Panc1 (cell line): ENCODE measurements at places on chromosomes 7 and 10.

- DNase-seq = no peak
Measured at GRCh38 chr7:91880016-91880412, 488 bp downstream of the MTERF1 start.

DNA sequence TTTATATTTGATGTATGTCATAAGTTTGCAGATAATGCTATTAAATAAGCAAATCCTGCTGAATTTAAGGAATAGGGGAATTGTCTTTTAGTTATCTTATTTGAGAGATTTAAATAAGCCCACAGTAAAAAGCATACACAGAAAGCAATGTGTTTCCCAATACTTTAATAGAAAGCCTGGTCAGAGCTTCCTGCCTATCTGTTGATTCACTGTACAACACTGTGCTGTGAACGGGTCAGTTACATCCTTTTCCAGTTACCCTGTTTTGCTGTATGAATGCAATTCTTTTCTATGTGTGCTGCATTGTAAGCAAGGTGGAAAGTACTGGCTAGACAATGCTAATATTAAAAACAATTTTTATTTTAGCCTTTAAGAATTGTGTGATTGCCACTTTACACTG, 81.2 kb downstream of the ANKRD7 start:
- DNase-seq = no peak

- DNase-seq = no peak
Measured at GRCh38 chr10:125620401-125620800, 62.6 kb downstream of the TEX36 start.

DNA sequence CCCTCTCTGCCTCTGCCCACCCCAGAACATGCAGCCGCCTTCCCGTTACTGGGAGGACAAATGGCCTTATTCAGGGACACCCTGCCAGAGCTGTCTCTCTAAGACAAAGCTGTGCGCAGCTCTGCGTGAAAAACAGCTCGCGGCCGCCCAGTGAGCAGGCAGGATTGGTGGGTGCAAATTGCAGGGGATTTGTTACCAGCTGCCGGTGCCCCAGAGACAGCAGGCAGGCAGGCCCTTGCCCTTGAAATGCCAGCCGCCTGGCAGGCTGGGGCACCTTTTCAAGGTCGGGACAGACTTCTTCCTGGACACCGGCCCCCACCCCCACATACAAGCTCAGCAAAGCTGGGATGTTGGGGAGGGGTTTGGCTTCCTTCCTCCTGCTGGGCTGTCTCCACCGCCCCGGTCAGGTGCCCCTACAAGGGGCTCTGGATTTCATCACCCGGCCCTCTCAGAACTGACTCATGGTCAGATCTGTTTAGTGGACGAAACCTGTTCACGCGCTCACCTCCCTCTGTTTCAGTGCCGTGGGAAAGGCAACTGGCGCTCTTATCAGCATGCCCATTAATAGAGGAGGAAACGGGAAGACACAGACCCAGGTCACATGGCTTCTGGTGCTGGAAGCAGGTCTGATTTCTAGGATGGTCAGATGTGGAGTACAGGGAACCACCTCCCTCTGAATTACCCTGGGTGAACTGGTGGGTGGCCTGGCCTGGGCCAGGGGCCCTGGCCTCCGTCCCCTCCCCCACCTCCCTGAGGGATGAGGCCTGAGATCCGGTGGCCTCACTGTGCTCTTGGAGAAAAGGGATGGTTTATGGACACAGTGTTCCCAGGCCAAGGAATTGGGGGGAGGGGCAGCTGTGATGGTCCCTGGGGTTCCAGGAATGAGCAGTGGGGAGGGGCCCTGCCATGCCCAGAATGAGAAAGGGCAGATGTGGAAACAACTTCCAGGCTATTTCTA, 123.9 kb upstream of the PPIF start:
- DNase-seq = no peak

DNA sequence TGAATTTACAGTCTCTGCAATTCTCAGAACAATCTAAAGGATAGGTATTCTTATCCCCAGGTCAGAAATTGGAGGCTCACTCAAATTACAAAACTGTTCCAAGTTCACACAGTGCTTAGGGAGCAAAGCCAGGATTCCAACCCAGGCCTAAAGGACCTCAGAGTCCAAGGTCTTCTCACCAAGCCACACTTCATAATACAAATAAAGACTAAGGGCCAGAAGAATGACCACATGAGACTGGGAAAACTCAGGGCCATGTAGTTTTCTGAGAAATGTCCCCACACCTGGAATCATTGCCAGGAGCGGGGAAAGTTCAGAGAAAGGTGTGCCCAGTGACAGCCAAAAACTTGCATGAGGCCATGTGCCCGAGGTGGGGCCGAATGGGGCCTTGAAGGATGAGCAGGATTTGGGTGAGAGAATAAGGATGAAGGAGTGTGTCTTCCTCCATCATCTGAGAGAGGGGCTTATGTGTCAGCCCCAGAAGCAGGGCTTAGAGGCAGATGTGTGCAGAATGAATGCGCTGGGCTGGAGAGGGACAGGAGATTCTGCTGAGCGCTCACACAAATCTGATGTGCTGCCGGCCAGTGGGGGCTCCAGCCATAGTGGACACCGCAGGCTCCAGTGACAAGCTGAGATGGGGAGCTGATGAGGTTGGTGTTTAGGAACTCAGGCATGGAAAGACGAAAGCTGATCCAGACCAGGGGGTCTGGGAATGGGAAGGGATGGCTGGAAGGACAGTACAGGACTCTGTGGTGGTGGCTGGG, 35.9 kb downstream of the BLNK start:
- no peak for DNase-seq
